ENCODE measurements at places on chromosomes 16 and 17. TPM values are rescaled to one million over a fixed set of nuclear protein-coding genes. Genes with fewer than 3 reads are reported as not detected.

DNA sequence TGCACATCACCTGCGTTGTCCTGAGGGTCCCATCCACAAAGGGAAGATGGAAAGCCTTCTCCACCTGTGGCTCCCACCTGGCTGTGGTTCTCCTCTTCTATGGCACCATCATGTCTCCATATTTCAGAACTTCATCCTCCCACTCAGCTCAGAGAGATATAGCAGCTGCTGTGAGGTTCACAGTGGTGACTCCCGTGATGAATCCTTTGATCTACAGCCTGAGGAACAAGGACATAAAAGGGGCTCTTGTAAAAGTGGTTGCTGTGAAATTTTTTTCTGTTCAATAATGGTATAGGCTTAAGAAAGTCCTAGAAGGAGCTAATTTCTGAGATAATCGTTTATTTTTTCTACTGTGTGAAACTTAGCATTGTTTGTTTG is 18.7 kb downstream of the ZNF200 start:
- DNase-seq: no peak

DNA sequence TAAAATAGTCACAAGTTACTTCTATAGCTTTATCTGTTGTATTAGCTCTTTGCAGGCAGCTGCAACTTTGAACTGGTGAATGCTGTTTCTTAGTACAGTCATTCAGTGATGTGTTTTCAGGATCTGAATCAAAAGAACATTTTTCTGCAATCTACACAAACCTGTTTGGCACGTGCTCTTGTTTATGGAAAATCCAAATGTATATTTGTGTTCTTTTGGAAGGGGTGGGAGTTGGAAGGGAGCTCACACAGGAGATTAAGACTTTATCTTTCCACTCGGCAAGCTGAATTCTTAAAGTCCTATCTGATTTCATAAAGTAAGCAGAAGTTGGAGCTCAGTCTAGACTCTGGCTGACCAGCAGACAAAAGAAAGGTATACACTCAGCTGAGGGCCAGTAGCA is 300.2 kb downstream of the MAP2K6 start:
- no peak for DNase-seq

- no peak for DNase-seq
Observed at GRCh38 chr16:51816929-51817328, 665.9 kb upstream of the SALL1 start.

Gene WSCD1
- not detected for polyA plus RNA-seq

DNA sequence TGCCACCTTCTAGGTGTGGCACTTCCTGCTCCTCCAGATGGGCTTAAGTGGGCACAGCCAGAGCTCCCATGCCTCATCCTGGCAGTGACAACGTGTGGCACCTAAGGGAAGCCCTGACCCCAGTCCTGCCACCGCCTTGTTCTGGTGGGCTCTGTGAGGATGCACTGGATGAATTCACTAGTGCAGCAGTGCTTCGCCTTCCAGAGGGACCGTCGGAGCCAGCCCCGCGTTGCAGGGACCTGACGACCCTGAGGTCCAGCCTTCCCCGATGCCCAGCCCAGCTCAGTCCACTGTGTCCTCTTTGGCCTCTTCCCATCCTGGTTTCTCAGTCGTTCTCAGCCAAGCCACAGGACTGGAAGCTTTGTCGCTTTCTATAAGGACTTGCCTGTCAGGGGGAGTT is 399.8 kb downstream of the SEC14L1 start:
- no peak for DNase-seq

DNA sequence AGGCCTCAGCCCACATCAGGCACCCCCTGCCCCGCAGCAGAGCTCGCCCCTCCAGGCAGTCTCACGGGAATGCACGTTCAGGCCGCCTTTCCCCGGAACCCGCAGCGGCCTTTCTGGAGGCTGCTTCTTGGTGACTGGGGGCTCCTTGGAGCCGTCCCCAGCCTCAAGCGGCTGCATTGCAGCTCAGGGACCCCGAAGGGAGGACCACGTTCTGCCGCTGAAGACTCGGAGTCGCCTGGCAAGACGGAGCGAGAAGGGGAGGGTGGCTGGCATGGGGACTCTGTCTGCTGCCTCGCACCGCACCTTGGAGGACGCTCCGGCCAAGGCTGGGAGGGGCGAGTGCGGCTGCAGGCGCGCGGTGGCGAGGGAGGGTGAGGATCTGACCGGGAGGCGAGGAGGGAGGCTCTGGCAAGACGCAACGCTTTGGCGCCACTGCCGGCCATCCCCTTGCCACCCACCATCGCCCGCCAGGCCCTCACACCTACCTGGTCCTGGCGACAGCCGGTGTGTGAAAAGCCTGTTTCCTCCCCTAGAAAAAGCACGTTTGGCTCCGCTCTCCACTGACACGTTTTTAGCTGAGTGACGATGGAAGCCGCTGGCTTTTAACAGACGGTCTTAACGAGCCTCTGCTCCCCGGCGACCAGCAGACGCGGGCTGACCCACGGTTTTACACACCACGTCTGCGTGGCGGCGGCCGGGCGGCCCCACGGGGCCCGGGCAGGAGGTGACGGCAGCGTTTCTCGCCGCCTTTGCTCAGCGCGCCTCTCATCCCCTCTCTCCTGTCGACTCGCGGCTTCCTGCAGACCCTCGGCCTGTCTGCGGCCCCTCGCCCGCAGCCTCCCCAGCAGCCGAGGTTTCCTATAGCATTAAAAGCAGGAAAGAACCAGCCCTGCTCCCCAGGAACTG is 16.7 kb upstream of the GNG13 start:
- DNase-seq: no peak

Gene C16orf92
- not detected for polyA plus RNA-seq

GRCh38 chr16:86020971-86021370 is 122.0 kb downstream of the IRF8 start:
- DNase-seq: no peak

DNA sequence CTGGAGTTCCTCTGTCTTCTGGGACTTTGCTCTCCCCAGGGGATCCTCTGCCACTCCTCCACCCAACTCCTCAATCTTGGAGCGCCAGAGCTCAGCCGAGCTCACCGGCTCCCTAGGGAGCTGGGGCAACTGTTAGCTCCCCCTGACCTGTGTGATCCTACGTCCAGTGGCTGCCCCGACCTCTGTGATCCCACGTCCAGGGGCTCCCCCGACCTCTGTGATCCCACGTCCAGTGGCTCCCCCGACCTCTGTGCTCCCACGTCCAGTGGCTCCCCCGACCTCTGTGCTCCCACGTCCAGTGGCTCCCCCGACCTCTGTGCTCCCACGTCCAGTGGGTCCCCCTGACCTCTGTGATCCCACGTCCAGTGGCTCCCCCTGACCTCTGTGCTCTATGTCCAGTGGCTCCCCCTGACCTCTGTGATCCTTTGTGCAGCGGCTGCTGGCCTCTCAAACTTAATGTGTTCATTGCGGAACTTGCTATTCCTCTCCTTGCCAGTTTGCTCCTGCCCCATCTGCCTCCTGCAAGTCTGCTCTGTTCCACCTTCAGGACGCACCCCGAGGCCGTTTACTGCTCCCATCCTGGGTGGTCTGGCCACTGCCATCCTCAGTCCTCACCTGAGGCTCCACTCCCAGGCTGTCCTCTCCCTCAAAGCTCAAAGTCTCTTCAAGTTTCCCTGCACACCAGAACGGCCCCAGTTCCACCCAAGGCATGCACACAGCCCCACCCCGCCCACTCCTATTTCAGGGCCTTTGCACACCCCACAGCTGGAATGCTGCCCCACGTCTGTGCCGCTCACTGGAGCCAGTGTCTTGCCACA is 2.8 kb downstream of the VPS9D1 start:
- no peak for DNase-seq

Gene KRT13
- polyA plus RNA-seq: not detected

Gene RND2
- not detected for polyA plus RNA-seq

- no peak for DNase-seq
Observed at GRCh38 chr17:72671016-72671415, 421.5 kb downstream of the SLC39A11 start.

Gene FBXL20
- polyA plus RNA-seq: 2.4 TPM

GRCh38 chr17:8160741-8161221 is 2.0 kb downstream of the VAMP2 start:
- no peak for DNase-seq

DNA sequence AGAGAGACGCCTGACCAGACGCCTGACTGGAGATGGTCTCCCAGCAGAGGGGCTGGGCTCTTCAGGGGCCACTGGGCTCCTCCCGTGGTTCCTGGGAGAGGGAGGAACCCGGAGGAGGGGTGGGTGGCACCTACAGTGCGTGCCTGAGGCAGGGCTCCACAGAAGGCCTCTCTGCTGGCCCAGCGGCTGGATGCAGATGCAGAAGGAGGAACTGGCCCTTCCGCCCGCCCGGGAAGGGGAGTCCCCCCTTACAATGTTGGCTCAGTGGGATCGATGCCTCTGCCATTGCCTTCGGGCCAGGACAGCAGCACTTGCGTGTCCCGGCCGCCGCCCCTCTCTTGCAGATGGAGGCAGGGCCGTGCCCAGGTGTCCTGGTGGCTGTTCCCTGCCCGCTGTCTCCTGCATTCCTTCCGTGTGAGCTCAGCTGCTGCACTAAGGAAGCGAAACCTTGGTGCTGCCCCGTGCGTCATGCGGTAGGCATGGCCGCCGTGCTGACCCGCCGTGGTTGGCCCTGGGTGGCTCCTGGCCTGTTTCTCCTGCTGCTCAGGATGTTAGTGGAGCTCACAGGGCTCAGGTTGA is 15.1 kb downstream of the BAIAP2 start:
- DNase-seq: no peak

DNA sequence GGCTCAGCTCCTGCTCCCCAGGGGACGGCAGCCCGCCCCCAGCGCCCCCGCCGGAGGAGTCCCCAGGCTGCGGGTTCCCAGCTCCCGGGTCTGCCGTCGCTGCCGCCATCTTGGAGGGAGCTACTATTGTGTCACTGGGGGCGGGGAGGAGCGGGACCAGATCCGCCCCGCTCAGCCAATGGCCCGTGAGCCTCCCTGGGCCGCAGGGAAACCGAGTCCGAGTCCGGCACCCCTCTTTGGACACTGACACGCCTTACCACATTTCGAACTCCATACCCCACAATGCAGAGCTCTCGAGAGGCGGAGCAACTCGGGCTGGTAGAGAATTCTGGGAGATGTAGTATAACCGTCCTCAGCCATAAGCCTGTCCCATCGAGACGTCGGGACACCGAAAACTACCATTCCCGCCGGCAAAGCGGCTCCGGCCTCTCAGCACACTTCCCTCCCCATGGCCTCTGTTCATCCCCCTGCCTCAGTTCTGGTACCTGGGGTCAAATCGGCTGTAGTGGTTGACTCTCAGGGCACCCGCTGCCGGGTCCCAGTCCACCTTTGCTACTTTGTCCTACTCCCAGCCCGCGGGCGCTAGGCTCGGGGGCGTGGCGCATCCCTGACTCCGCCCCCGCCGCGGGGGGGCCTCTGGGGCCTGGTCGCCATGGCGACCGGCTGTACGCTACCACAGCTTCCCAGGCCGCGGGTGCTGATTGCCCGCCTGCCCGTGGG is at the start of the genes RANBP10 and TSNAXIP1:
RANBP10 (minus strand) TSS at position 133 of the 720 bp plus-strand sequence; CDS start at position 109, 24 bp downstream.
TSNAXIP1 (plus strand) TSS at position 462 of the 720 bp plus-strand sequence. CDS start 261 bp downstream, outside the sequence.
- peak; percentile 97 for DNase-seq

Gene ACSM2A
- polyA plus RNA-seq: not detected

- no peak for DNase-seq
Observed at GRCh38 chr16:2896480-2897010, 13.5 kb downstream of the FLYWCH2 start.

Gene CRYM
- polyA plus RNA-seq: not detected

Gene TMIGD1
- polyA plus RNA-seq: not detected

DNA sequence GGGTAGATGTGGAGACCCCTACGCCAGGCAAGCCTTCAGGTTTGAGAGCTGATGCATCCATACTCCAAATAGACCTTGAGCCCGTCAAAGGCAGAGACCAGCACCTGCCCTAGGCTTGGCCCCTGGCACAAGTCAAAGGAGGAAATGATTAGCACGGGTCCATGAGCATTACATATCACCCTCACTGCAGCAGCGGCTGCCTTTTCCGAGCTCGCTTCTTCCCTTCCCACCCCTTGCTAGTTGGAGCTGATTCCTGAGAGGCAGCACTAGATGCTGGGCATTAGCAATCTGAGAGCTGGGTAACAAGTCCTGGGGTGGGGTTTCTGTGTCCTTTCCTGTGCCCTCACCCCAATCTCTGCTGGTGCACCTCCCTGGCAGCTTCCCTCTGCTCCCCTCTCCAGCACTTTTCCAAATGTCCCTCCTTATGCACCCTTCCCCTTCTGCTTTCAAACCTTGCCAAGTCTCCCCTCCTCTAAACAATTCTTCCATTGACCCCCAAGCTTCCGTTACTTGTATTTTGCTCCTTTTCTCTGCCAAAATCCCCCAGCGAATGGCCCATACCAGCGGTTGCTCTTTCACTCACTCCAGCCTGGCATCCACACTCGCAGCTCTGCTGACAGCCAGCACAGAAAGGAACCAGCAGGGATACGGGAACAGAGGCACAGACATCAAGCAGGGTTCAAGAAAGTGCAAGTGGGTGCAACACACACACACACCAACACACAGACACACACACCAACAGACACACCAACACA is 3.0 kb downstream of the CDRT4 start:
- DNase-seq: no peak

DNA sequence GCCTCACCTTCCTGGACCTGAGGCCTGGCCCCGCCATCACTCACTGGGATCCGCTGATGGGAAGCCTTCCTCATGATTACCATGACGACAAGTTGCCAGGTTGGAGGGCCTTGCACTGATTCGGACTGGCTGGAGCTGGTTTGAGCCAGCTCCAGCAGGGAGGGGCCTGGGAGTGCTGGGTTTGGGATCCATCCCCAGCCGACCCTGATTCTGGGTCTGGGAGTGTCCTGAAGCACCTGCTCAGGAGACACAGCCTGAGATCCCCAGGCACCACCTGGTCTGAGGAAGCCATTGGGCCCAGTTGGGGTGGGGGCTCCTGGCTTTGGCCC is 5.9 kb upstream of the BAIAP3 start:
- no peak for DNase-seq

Gene ARL16
- 75.2 TPM for polyA plus RNA-seq

GRCh38 chr17:38507921-38508569 is 79.8 kb downstream of the ARHGAP23 start:
- DNase-seq: no peak

Gene BCL6B
- 0.10 TPM for polyA plus RNA-seq

DNA sequence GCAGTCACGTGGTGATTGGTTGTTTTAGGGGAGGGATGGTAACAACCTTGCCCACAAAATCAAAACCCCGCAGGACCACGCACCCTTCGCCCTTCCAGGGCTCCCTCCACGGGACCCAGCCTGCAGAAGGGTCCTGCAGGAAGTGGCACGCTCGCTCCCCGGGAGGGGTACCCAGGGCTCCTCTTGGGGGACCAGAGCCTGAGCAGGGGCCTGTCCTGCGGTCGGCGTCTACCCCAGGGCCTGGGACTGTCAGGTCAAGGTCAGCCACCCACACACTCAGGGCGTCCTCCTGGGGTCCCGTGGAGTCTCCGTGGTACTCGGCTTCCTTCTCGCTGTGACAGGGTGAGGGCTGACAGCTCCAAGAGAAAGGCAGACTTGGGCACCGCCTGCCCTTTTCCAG is 33.9 kb downstream of the ZNF469 start:
- DNase-seq: no peak

Gene CHST4
- not detected for polyA plus RNA-seq

GRCh38 chr16:50121721-50122445 is 31.2 kb upstream of the TENT4B start:
- no peak for DNase-seq

GRCh38 chr16:70574595-70575271 is 51.1 kb downstream of the SF3B3 start:
- no peak for DNase-seq

- DNase-seq: no peak
Observed at GRCh38 chr16:65534121-65534528, 412.3 kb upstream of the CDH11 start.

- DNase-seq: no peak
Observed at GRCh38 chr16:27633721-27634120, 83.8 kb downstream of the KATNIP start.

- peak; percentile 81 for DNase-seq
Observed at GRCh38 chr17:78360371-78361224, 721 bp upstream of the SOCS3 start.

- no peak for DNase-seq
Observed at GRCh38 chr16:27281243-27281642, 12.7 kb upstream of the NSMCE1 start.

Gene ARL5C
- polyA plus RNA-seq: not detected

Data from immature natural killer cell (primary cell).